ENCODE measurements at places on chromosomes 1 and 21. TPM values are rescaled to one million over a fixed set of nuclear protein-coding genes. Genes with fewer than 3 reads are reported as not detected.

Gene UTS2
- not detected for total RNA-seq

Gene IVL
- not detected for total RNA-seq

Gene UBXN10
- 3.3 TPM for total RNA-seq

Gene LYPD8
- total RNA-seq = not detected

Gene OR2T2
- not detected for total RNA-seq
